ENCODE measurements at places on chromosomes 6 and 20. TPM values are rescaled to one million over a fixed set of nuclear protein-coding genes. Genes with fewer than 3 reads are reported as not detected.

The GLP1R gene
- 0.08 TPM for total RNA-seq

GRCh38 chr6:36546308-36546919, 865 bp downstream of the STK38 start:
- no peak for ATAC-seq

The ZC3H12D gene
- 0.36 TPM for total RNA-seq

DNA sequence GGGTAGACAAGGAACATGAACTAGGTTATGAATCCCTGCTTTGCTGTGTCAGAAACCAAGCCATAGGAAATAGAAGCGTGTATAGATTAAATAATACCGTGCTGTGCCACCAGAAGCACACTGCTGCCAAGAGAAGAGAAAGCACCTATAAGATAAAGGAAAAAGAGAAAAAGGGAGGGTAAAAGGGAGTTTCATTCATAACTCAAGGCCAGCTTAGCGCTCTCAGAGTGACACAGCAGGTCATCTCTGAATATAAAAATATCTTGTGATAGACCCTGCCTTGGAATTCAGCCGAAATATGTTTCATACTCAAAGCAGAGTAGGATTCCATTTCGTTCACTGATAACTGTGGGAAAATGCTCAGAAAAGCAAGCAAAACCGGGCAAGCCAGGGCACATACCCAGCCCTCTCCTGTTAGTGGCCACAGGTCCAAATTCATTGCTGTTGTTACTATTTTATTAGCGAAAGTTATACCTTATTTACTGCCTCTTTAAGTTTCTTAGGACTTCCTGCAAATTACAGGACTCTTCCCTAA, 8.7 kb downstream of the JAG1 start:
- ATAC-seq: no peak

DNA sequence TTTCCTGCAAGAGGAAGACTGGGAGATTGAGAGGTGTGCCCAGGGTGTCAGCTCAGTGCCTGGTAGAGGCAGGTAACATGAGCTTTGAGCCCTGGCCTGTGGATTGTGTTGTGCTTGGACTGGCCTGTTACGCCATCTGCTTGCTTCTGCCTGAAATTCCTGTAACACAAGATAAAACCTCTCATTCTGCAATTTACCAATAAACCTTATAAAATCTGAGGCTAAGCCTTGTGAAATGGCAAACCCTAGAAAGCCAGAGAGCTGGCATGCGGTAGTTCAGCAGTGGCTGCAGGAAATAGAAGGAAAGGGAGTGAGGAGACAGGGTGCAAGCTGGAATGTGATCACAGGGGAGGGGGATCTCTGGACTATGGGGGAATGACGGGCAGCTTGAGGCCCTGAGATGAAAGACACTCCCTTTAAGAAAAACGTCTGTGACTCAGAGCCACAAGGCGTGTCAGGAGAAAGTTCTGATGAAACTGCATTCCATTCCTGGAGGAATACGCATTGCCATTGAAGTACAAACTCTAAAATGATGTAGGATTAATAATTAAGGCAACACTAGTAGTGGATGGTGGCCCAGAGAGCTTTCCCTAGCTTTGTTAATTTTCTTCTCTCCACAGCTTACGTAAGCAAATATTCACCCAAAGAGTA, 26.3 kb upstream of the TFAP2A start:
- peak; percentile 95 for ATAC-seq

The SPEF1 gene
- total RNA-seq: not detected

- ATAC-seq: no peak
Measured at GRCh38 chr6:42758756-42759430, 13.0 kb upstream of the TBCC start.

- ATAC-seq: no peak
Measured at GRCh38 chr20:32966881-32967781, 37.1 kb downstream of the SUN5 start.

- ATAC-seq: no peak
Measured at GRCh38 chr6:5763407-5763806, 243.3 kb downstream of the NRN1 start.
